ENCODE measurements at places on chromosomes 2 and 18. TPM values are rescaled to one million over a fixed set of nuclear protein-coding genes. Genes with fewer than 3 reads are reported as not detected.

DNA sequence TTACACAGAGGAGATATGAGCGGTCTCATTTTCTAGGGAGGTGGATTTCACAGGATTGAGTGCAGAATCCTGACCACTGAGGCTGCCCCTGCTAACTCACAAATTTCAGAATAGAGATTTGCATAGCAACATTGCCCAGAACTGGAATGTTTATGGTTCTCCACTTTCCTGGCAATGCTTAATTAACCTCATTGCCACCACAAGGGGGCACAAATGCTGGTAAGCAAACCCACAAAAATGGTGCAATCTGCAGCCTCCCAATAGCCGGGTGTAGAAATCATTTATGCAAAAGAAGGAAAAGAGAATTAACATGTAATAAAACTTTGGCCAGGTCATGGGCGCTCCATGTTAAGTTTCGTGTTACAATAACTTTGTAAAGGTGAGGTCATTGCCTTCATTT, 112.4 kb downstream of the CYRIA start:
- no peak for DNase-seq

DNA sequence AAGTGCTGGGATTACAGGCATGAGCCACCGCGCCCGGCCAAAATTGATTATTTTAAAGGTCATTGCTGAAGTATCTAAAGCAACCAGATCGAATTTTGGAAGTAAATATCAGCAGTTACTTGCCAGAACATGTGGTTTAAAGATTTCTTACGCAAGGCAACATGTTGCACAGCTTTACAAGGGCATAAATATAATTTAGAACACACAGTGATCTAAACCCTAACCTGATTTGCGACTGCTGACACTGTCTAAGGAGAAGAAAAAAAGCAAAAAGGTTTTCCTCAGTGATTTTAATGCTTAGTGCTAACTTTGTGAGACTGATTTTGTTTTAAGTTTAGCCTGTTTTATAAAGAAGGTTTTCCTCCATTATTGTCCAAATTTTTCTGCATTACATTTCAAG, 569.9 kb upstream of the LINC00305 start:
- DNase-seq, result no peak

Gene OTOS
- polyA plus RNA-seq, result not detected

Gene IL18R1
- polyA plus RNA-seq, result 0.57 TPM

Gene SLC23A3
- 1.3 TPM for polyA plus RNA-seq

Gene RUFY4
- polyA plus RNA-seq, result 0.16 TPM

Gene LRATD1
- 10.0 TPM for polyA plus RNA-seq

Gene AKAIN1
- polyA plus RNA-seq, result not detected

Gene NOSTRIN
- polyA plus RNA-seq, result 9.2 TPM

Gene RFX8
- 2.1 TPM for polyA plus RNA-seq

Gene MEP1B
- polyA plus RNA-seq, result 0.11 TPM
